Activated CD4-positive, alpha-beta T cell treated with anti-CD3 and anti-CD28 coated beads, Interleukin-2, amount 50 U/mL, for 24 hours (primary cell): ENCODE measurements at places on chromosomes 5 and 9.

DNA sequence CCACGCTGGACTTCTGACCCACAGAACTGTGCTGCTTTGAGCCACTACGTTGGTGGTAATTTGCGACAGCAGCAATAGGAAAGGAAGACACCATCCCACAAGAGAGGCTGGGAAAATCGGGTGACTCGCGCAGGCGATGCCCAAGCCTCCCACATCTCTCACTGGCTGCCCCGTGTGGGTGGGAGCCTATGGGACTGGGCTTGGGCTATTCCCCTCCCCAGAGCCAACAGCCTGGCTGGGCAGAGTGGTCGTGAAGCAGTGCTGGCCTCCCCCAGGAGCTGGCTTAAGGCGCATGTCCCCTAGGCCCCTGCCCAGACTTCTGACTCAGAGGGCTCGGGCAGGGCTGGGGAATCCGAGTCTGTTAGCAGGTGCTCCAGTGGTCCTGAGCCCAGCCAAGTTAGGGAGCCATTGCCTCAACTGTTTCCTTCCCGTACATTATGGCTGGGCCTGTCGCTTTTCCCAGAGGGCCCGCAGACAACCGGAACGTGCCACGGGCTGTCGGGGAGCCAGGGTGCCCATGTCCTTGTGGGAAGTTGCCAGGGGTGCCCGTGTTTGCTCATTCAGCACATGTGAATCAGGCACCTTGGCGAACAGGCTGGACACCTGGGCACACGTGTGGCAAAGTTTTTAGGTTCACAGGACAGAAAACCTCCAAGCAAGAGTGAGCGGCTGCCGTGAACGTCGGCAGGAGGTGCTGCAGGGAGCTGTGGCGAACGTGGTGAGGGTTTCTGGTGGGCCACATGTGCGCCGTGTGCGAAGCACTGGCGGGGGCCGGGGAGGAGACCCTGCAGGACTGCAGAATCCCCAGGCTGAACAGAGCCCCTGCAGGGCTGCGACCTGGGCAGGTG, 7.0 kb upstream of the RASGEF1C start:
- DNase-seq = no peak

DNA sequence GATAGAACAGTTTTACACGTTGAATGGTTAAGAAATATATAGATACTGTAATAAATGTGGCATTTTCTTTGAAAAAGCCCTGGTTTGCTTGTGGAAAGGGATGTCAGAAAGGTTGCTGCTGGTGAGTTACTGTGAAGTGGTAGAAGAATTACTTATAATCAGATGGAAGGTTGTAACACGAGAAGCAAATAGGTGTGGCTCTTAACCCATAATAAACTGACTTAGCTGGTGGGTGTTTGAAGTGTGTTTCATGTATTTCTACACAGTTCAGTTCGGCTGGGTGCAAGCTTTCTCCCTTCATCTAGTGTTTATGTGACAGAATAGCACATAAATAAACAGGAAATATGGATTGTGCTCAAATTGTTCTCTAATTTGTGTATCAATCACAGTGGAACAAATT, 5.5 kb downstream of the CNOT6 start:
- no peak for DNase-seq

DNA sequence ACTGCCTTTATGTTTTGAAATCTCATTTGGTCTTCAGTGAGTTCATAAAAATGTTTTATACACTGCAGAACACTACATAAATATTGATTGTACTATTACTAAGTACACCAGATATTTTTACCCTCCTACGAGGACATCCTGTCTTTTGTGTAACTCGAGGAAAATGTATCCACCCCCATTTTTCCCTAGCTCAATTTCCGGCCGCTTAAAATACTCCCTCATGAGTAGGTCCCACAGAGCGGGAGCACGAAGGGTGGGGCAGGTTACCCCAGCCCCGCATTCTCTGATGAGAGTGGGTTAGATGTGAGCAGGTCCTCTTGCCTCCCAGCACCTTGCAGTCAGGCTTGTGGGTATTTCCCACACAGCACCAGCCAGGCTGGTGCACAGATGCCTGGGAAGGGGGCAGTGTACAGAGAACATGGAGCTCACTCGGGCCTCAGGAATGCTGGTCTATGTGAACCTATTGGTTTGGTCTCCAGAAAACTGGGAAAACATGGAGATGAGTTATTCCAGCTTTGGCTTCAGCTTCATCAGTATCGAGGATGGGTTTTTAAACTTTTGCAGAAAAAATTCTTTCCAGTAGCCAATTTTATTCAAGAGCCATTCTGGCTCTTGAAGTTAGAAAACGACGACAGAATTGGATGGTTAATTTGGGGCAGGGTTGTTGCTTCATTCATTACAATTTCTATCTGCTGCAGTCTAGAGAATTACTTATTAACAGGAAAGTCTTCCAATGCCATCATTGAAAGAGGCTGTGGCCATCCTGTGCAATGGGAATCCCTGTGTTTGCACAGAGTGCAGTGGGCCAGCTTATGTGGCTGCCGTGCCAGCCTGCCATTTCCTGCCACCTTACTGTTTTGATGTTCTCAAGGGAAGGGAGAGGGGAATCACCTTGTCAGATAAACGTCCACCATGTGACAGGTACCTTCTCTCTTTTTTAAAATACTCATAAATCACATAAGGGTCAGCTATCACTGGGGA, 73.2 kb downstream of the WDR41 start:
- DNase-seq = no peak

DNA sequence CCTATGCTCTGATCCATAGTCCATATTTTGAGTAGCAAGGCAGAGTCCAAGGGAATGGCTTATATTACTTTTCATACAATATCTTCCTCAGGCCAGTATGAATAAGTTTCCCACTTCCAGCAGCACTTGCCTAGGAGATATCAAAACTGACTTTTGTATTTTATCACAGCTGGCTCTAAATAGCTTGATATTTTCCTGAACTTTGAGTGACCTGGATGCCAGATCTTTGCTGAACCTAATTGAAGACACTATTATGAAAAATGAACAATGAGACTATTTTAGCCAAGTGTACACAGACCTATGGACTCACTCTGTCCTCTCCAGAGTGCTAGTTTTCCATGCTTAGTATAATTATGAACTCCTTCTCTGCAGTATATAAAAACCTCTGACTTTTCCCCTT, 475.6 kb upstream of the PTGER4 start:
- DNase-seq = no peak

DNA sequence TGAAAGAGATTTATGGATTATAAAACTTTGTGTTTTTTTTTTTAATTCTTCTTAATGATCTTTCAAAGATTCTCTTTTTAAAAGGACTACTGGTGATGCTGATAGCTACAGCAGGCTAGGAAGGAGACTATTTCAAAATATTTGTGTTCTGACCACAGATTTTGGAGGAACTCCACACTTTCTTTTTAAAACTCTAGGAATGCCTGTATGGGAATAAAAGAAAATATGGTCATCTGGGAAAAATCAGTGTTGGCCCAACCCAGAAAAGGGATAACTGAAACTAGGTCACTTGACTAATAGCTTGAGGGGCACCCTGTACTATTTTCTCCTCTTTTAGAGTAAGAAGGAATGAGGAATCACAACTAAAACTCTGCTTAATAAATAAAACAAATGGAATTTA, 97.6 kb upstream of the ADAMTS19 start:
- no peak for DNase-seq

GRCh38 chr9:3205421-3206095, 320.2 kb downstream of the RFX3 start:
- no peak for DNase-seq

DNA sequence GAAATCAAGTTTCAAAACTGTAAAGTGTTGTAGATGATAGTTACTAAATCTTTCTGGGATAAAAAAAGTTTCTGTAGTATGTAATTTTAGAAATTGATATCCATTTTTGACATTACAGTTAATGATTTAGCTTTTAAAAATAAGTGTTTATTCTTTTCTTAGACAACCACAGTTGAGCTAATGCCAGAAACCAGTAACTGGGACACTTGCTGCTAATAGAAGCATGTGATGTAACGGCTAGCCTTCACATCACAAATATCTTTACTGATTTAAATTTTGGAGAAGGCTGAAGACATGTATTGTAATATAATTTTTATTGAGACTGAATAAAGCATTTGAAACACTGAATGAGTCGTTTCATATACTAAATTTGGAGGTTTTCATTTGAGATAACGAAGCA, 18.8 kb downstream of the CSNK1G3 start:
- DNase-seq = no peak

GRCh38 chr5:157874861-157875260, 15.9 kb upstream of the CLINT1 start:
- no peak for DNase-seq
